ENCODE measurements at places on chromosomes 1 and 21.

DNA sequence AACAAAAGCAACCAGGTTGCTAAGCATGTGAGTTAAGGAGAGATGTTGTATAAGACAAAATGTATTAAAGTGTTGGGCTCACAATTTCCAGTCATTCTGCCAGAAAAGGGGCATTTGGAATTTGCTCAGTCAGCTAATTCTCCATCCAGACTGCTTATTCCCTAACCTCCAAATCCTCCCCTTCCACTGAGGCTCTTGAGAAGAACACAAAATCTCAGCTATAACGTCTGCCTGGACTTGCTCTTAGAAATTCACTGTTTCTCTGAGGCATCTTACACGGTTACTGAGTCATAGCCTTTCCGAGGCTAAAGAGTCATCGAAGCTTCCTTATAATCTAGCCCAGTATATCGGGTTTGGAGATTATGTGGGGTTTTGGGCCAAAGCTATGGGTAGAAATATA is 548.2 kb upstream of the ADGRL4 start:
- DNase-seq: no peak

GRCh38 chr21:44995343-44995941 is 55.6 kb downstream of the SLX9 start:
- DNase-seq: no peak

GRCh38 chr1:218473522-218473921 is 128.4 kb downstream of the TGFB2 start:
- DNase-seq: no peak

DNA sequence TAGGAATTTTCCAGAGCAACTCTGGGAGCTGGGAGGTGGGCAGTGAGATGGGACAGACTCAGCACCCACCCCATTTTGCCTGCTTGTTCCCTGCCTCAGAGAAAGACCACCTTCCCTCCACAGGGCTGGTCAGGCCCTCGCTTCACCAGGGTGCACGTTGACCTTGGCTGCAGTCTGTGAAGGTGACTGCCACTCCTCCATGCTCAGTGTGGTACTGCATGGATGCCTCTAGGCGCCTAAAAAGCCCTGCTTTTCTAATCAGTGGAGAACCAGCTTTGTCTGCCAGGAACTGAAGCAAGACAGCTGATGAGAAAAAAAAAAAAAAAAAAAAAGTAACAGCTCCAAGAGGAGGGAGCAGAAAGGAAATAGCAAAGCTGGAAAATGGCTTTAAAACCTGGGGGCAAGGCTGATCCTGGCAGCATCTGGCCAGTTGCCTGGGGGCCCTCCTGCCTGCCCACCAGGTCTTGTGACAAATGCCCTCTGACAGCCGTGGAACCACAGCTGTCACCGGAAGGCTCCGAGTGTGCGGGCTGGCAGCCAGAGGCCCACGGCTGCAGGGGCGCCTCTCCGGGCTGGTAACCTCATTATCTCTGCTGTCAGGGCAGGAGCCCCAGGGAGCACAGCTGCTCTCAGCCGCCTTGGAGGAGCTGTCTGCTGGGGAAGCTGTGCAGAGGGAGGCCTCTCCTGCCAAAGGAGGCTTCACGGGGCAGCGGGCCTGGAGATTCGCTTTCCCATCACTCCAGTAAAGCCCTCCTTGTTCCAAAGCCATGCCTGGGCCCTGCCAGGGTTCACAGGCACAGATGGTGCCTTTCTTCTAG is 13.7 kb downstream of the KIAA1614 start:
- no peak for DNase-seq

GRCh38 chr1:161175771-161176453 is 1.4 kb downstream of the B4GALT3 start:
- no peak for DNase-seq

DNA sequence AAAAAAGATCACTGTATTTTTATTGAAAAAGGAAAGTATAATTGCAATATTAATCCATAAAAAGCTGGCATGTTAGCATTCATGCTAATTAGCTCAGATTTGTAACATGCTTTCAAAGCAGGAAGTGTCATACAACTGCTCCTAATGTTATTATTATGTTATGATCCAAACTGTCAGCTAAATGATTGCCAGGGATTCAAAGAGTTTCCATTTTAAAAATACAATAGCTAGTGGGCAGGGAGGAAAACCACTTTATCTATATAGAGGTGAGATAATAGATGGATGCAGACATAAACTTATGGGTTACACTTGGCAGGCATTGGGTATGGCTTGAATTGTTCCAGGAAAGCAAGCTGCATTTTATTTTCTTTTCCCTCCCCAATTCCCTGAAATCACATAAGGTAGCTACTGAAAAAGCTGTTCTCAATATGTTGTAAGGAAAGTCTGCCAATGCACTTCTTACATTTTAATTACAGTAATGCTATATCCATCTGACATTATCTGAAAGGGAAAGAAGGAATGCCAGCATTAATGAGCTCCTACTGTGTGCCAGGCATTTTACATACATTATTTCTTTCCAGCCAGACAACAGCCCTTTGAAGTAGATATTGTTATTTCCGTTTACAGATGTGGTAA is 9.8 kb upstream of the MYSM1 start:
- no peak for DNase-seq

DNA sequence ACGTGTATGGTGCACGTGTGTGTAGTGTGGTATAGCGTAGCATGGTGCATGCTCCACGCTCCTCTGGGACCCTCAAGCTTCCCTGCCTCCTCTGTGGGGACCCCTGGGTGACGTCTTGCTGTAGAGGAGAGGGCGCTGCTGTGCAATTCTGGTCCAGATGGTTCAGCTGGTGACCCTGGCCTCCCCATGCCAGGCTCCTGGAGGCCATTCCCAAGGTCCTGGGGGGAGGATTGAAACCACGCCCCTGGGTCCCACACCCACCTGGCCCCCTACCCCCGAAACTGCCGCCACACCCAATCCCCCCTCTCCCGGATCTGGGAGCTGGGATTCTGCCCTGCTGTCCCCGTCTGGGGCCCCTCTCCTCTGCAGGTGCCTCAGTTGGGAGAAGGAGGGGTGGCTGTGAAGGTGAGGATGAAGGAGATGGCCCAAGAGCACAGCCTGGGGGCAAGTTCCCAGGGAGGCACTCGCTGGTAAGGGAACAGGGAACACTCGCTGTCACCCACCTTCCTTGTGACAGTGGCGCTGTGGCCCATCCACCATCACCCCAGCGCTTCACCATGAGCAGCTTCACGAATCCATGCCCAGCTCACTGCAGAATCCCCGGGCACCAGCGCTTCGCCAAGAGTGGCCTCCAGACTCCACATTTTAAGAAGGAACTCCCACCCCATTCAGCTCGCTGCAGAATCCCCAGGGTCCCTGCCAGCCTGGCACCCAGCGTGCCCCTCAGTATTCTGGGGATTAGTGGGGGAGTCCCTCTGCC is 38.0 kb downstream of the WDR4 start:
- no peak for DNase-seq

- DNase-seq: no peak
Measured at GRCh38 chr1:11877074-11877473, 18.3 kb upstream of the NPPB start.

GRCh38 chr21:29697555-29698193 is 242.1 kb downstream of the GRIK1 start:
- DNase-seq: no peak

- DNase-seq: no peak
Measured at GRCh38 chr1:215393476-215393875, 173.6 kb upstream of the KCTD3 start.

- peak; percentile 57 for DNase-seq
Measured at GRCh38 chr1:207828485-207829158, 76.8 kb downstream of the CD46 start.

DNA sequence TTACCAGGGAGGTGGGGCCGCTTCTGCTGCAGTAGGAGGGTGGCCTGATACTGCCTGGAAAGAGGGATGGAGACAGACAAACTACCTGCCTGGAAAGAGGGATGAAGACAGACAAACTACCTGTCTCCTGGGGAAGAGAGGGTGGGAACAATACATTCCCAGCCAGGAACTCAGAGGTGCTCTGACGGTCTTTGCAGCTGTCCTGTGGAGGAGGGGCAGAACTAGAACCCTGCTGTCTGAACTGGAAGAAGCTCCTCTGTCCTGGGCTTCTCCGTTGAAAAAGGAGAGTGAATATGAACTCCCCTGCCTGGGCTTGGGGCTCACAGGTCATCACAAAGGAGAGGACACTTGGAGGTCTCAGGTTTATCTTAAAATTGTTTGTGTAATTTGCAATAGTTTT is 40.3 kb upstream of the ETV3 start:
- DNase-seq: no peak

GRCh38 chr1:216785737-216786136 is 62.5 kb upstream of the ESRRG start:
- no peak for DNase-seq

DNA sequence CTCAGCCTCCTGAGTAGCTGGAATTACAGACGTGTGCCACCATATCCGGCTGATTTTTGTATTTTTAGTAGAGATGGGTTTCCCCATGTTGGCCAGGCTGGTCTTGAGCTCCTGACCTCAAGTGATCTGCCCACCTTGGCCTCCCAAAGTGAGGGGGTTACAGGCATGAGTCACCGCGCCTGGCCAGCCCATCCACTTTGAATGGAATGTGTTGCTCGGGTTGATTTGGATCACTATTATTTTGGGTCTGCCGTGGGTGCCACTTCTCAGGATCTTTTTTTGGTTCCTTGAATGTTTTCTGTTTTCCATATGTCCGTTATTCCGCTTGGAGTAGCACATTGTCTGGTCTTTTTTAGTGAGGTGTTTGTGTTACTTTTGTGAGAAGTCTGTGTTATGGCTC is 17.0 kb downstream of the PCNT start:
- DNase-seq: no peak

DNA sequence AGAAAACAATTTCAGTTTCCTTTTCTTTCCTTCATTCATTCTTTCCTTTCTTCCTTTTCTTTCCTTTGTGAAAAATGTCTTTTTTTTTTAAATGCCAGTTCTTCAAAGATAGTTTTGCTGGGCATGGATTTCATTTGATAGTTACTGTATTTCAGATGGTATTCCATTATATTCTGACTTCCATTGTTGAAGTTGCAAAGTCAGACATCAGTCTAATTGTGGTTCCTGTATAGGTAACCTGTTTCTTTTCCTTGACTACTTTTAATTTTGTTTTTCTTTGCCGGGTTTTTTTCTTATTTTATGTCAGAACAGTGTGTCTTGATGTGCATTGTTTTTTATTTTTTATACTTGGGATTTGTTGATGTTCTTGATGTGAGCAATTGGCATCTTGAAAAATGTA is 40.4 kb upstream of the MPC2 start:
- no peak for DNase-seq

- DNase-seq: no peak
Measured at GRCh38 chr1:67582625-67583461, 102.2 kb upstream of the GADD45A start.

- DNase-seq: no peak
Measured at GRCh38 chr21:40422896-40423635, 423.9 kb downstream of the DSCAM start.

- peak; percentile 21 for DNase-seq
Measured at GRCh38 chr1:66951513-66951912, 26.7 kb downstream of the MIER1 start.

GRCh38 chr1:11352816-11353799 is 80.1 kb downstream of the UBIAD1 start:
- DNase-seq: no peak

- DNase-seq: peak; percentile 12
Measured at GRCh38 chr1:95384567-95384966, 150.6 kb downstream of the RWDD3 start.

DNA sequence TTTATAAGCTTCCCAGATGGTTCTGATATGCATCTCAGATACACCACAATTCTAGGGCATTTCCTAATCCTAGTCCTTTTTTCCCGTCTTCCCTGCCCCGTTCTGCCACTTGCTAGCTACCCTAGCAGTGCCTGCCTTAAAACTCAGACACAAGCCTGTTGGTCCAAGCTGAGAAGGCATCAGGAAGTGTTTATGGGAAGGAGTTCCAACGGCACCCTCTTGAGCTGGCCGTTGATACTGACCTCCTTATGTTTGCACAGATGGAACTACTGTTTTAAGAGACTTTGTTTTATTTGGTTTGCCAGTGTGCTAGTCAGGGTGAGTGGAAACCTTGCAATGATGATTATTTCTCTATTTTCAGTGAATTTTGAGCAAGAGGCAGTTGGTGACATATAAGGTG is 67.2 kb downstream of the UCK2 start:
- DNase-seq: no peak

Measured in MG63 (cell line).